Colonic mucosa (tissue), 4 donors: ENCODE measurements at places on chromosomes 11 and 22. TPM values are rescaled to one million over a fixed set of nuclear protein-coding genes. Genes with fewer than 3 reads are reported as not detected.
A peak's percentile ranks its signal among the peaks of the same experiment; 100 is the strongest.

GRCh38 chr22:50271519-50271970 lies 1.4 kb upstream of the MAPK11 start:
- peak overlapping the region; percentile 35 for H3K4me3 ChIP-seq
- H3K27me3 ChIP-seq: peaks cover 29% of the 10 kb centered on the region
- no peak overlapping the region for H3K27ac ChIP-seq
- DNase-seq: peak; percentile 82
- H3K36me3 ChIP-seq: peaks cover 8% of the 10 kb centered on the region

DNA sequence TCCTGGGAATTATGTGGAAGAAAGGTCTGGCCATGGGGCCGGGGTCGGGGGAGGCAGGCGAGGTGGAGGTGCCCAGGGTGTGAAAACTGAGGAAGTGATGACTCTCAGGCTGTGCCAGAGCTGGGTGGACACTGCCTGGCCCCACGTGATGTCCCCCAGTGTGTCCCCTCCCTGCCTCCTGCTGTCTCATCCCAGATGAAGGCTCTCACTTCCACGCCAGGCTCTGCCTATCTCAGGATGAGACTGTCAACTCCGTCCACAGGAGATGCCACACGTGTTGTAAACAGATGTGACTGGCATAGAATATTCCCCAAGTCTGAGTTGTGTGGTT lies 51.4 kb downstream of the RPS6KA4 start:
- H3K27me3 ChIP-seq: no peaks in the 10 kb centered on the region
- no peaks in the 10 kb centered on the region for H3K4me1 ChIP-seq
- H3K27ac ChIP-seq: no peak overlapping the region
- no peak overlapping the region for H3K4me3 ChIP-seq
- H3K36me3 ChIP-seq: no peaks in the 10 kb centered on the region

GRCh38 chr11:80718611-80719291 lies 1277.9 kb upstream of the TENM4 start:
- H3K36me3 ChIP-seq: no peaks in the 10 kb centered on the region
- H3K4me1 ChIP-seq: no peaks in the 10 kb centered on the region
- no peak overlapping the region for H3K27ac ChIP-seq
- H3K27me3 ChIP-seq: no peaks in the 10 kb centered on the region

FADD gene
- 36.6 TPM for total RNA-seq

- no peak for DNase-seq
- no peak overlapping the region for H3K4me3 ChIP-seq
- H3K36me3 ChIP-seq: peaks cover 1% of the 10 kb centered on the region
- H3K4me1 ChIP-seq: no peaks in the 10 kb centered on the region
- H3K27me3 ChIP-seq: no peaks in the 10 kb centered on the region
- no peak overlapping the region for H3K27ac ChIP-seq
These were observed 10.0 kb upstream of the RELT start for GRCh38 chr11:73366265-73366610.

DNA sequence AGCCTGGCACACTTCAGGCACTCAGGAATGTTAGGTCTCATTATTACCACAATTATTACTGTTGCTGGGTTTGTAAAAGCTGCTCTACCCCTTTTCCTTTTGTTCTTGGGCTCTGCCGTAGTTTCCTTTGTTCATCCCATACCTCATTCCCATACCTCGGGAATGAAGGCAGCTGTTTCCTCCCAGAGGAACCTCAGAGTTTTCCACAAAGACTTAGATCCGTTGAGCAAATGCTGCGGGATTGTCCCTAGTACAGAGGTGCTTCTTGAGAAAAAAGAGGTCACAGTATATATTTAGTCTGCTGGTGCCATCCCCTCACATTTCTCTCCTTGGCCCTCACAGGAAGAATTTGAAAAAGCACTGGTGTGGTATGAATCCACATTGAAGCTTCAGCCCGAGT lies 134.7 kb downstream of the TTC17 start:
- peaks cover 10% of the 10 kb centered on the region for H3K36me3 ChIP-seq
- H3K4me3 ChIP-seq: no peak overlapping the region
- H3K4me1 ChIP-seq: no peaks in the 10 kb centered on the region
- H3K27ac ChIP-seq: no peak overlapping the region
- DNase-seq: no peak
- H3K27me3 ChIP-seq: no peaks in the 10 kb centered on the region

MMP8 gene
- total RNA-seq: not detected

DNA sequence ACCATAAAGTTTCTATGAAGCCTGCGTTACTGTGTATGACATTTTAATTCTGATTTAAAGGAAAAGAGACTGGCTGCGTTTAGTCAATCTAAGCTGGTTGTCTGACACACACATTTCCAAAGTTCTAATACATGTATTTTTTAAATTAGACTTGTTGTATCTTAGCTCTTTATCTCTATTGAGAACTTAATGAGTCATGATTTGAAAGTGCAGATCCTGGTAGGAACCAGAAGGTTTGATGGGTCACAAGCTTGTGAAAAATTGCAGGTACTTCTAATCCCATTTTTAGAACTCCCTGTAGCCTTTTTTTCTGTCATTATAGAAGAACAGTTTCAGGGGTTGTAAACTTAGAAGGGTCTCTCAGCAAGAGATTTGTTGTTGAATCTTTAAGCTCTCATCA lies 210.3 kb downstream of the DDX10 start:
- no peaks in the 10 kb centered on the region for H3K27me3 ChIP-seq
- H3K27ac ChIP-seq: no peak overlapping the region
- no peak overlapping the region for H3K4me3 ChIP-seq
- no peaks in the 10 kb centered on the region for H3K4me1 ChIP-seq

GRCh38 chr11:126485986-126486635 lies 130.6 kb downstream of the ST3GAL4 start:
- no peak overlapping the region for H3K4me3 ChIP-seq
- DNase-seq: no peak
- no peaks in the 10 kb centered on the region for H3K27me3 ChIP-seq
- H3K27ac ChIP-seq: no peak overlapping the region

GRCh38 chr11:80515097-80515496 lies 1074.3 kb upstream of the TENM4 start:
- no peak overlapping the region for H3K27ac ChIP-seq
- peaks cover 6% of the 10 kb centered on the region for H3K4me1 ChIP-seq
- no peaks in the 10 kb centered on the region for H3K27me3 ChIP-seq
- no peak overlapping the region for H3K4me3 ChIP-seq

DNA sequence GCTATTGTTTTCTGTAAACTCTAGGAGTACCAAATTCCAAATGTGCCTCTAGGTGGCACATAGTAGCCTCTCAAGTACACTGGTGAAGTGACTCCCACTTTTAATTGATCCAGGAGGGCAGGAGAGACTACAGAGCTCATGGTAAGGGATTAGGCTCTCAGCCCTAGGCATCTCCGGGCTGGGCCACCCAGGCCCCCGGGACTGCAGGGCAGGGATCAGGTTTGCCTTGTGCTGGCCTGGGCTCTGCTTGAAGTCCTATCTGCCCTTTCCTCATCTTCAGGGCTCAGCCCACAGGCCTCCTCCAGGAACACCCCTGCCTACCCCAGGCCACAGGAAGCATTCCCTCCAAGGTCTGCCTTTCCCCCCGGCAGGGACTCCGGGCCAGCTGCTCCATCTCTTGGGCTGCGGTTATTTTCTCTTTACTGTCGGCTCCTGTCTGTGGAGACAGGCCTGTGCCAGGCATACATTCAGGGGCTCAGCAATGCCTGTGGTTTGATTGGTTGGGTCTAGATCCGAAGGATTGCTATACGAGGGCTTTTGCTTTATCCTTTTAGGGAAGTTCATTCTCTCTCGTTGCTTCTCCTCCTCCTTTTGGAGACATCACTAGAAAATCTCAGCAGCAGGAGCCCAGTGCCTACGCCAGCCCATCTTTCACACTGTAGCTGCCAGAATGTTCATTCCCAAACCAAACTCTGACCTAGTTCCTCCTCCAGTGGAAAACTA lies 32.8 kb downstream of the PARVA start:
- H3K27ac ChIP-seq: peak overlapping the region; percentile 54
- no peak overlapping the region for H3K4me3 ChIP-seq
- no peaks in the 10 kb centered on the region for H3K27me3 ChIP-seq
- no peaks in the 10 kb centered on the region for H3K36me3 ChIP-seq
- H3K4me1 ChIP-seq: no peaks in the 10 kb centered on the region

MMP3 gene
- 1.1 TPM for total RNA-seq

GRCh38 chr11:117020869-117021564 lies 77.2 kb downstream of the SIK3 start:
- no peaks in the 10 kb centered on the region for H3K27me3 ChIP-seq
- H3K36me3 ChIP-seq: no peaks in the 10 kb centered on the region
- DNase-seq: peak; percentile 25
- peak overlapping the region; percentile 30 for H3K27ac ChIP-seq
- peaks cover 3% of the 10 kb centered on the region for H3K4me1 ChIP-seq

IGLL5 gene
- total RNA-seq: 18.8 TPM
